Suprapubic skin (tissue), 4 donors: ENCODE measurements at places on chromosomes 4 and X. TPM values are rescaled to one million over a fixed set of nuclear protein-coding genes. Genes with fewer than 3 reads are reported as not detected.

DNA sequence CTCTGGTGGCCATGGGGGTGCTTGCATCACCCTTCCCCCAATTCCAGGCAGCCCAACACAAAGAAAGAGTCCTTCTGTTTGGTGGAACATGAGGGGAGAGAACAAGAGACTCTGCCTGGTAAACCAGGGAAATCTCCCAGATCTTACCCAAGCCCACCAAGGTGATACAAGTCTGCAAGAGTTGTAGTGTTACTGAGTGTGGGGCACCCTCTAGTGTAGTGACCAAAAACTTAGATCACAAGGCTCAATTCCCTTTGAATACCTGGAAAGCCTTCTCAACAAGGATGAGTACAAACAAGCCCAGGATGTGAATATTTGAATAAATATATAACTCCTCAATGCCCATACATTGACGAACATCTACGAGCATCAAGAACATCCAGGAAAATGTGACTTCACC lies 64.7 kb downstream of the IL13RA2 start:
- no peak for DNase-seq

- DNase-seq, result no peak
These were observed 466.4 kb downstream of the DMD start for GRCh38 chrX:32744921-32745320.

- no peak for DNase-seq
These were observed 252.9 kb upstream of the TTC29 start for GRCh38 chr4:147198411-147199051.

- DNase-seq, result no peak
These were observed 28.3 kb downstream of the AREG start for GRCh38 chr4:74473155-74473811.

DNA sequence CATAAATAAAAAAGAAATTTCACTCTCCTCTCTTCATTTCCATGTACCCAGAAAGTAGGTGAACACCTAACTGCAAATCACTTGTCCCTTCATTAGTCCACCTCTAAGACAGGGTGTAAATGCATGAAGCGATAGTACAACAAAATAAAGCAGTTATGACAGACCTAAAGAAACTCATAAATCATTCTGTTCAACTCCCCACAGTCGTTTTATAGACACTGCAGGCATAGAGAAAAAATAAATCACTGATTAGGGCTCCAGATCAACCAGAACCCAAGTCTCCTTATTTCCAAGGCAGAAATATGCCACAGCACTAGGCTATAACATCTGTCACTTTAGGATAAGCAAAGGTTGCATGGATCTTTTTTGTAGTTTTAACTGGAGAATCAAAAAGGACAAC lies 3.0 kb downstream of the RASGEF1B start:
- no peak for DNase-seq

DNA sequence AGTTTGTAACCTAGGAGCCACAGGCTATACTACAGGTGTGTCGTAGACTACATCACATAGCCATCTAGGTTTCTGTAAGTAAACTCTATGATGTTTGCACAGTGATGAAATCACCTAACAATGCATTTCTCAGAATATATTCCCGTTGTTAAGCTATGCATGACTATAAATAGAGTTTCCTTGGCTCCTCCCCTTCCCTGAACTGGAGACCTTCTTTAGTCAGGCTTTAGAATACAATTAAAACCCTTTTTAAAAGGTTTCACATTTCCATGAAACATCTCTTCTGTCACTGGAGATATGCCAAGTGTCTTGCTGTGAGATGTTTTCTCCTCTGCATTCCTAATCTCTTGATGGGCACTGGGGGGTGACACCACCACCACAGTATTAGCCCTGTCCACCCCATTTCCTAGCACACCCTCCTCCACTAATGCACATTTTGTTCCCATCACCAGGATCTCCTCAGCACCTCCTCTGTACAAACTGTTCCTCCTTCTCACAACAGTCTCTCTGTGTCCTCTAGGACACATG lies 334.6 kb upstream of the CPEB2 start:
- no peak for DNase-seq

- DNase-seq, result no peak
These were observed 104.4 kb downstream of the WDFY3 start for GRCh38 chr4:84862064-84862463.

DNA sequence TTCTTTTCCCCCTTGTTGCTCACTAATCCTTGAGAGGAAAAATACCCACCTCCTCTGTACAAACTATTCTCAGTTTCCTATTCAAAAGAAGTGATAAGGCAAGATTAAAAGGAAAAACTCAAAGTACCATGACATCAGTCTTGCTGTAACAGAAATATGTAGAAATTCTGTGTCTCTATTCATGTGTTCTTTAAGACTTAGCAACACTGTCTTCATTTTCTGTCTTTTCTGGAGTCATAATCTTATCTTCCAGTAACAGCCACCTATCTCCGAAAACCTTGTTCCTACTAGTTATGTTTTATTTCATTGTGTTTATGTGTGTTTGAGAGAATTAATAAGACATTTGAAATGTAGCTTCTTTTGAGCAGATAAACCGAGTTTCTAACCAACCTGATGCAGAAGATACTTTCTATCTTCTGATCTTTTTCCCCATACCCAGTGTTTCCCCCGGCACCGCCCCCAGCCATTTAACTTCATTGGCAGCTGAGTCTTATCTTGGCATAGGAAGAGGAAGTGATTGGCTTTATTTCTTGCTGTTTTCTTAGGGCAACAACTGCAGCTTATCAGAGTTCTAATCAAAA lies 8.0 kb downstream of the FAM241A start:
- DNase-seq, result no peak

- DNase-seq, result no peak
These were observed 29.2 kb upstream of the NPY2R start for GRCh38 chr4:155179216-155179615.

GRCh38 chrX:1589356-1590130 lies 1.9 kb upstream of the AKAP17A start:
- DNase-seq, result no peak

DNA sequence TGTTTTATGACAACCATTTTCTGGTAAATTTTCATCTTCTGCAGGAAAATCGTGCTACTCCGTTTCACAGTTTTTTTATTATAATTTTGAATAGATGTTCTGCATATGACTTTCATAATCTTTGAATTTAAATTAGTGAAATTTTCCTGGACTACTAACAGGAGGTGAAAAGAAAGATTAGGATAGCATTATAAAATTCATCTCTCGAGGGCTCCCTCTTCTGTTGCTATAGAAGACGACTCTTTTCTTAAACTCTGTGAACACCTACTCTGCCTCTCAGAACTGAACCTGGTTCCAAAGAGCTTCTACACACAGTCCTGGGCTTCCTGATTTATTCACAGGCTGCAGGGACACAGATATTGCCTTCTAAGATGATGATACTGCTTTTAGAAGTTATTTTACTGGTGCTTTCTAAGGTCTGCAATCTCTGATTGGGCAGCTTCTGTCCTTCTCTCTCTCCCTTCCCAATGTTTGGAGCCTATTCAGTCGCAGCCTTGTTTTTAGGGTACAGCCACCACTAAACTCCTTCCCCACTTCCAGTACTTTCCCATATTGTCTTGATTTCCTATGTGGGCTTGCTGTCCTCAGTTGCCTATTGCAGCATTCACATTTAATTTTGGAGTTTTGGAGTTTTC lies 10.1 kb upstream of the SAP30 start:
- DNase-seq, result no peak

- no peak for DNase-seq
These were observed 12.4 kb upstream of the FRYL start for GRCh38 chr4:48792348-48793006.

GRCh38 chrX:136762820-136763452 lies 17.8 kb downstream of the ARHGEF6 start:
- no peak for DNase-seq

GRCh38 chr4:160044693-160045092 lies 941.8 kb downstream of the RAPGEF2 start:
- DNase-seq, result no peak

The SPANXD gene
- total RNA-seq, result not detected

The RNF150 gene
- 1.9 TPM for total RNA-seq

The RAB39B gene
- 0.89 TPM for total RNA-seq

The IL3RA gene
- 2.2 TPM for total RNA-seq

The RPS6KA6 gene
- 3.1 TPM for total RNA-seq

The KLHL13 gene
- 1.7 TPM for total RNA-seq

The FRMPD4 gene
- total RNA-seq, result not detected

The TMEM31 gene
- total RNA-seq, result not detected

The ADH1B gene
- 72.9 TPM for total RNA-seq

The DCTD gene
- 40.7 TPM for total RNA-seq
